ENCODE measurements at places on chromosomes 13 and 19.

- no peak for DNase-seq
Observed at GRCh38 chr19:32471811-32472210, 66.2 kb downstream of the DPY19L3 start.

GRCh38 chr13:30017880-30018279, 167.5 kb upstream of the UBL3 start:
- DNase-seq = no peak

DNA sequence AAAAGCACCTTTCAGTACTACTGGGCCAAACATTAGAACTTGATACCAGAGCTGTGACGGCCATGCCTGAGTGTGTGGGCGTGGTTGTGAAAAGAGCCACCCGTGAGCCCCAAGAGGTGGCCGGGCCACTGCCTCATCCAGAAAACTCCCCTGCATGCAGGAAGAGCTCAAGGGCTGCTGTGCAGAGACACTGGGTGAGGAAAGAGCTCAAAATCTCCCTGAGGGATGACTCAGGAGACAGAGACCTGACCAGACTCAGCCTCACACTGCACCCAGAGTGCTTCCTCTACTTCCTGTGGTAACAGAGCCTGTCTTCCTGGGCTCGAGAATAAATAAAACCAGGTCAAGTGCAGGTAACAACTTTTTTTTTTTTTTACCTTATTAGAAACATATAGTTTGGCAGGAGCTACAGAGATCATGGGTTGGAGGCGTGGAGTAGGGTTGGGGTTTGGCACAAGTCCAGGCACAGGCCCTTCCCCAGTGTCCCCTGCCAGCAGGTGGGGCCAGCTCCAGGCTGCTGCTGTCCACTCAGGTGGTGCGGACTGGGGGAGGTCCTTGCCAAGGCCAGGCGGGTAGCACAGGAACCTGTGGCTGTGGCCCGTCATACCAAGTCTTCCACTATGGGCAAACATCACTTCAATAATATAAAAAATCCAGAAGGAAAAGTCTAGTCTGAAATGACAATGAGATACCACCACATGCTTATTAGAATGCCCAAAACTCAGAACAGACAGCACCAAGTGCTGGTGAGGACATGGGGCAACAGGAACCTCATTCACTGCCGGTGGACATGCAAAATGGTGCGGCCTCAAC, 25.5 kb downstream of the ELL start:
- DNase-seq = no peak

DNA sequence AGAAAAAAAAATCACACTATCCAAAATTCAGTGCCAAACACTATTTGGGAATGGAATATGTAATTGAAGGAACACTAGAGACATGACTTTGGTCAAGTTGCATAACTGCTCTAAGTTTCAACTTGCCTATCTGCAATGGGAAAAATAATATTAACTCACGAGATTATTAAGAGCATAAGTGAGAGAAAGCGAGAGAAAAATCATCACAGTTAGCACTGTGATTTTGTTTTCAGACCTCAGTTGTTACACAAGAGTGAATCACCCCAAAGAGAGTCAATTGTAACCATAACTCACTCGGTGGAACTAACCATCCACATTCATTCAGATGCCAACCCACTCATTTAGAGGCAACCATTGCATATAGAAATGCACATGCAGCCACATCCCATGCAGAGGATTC, 147.1 kb downstream of the NHLRC3 start:
- no peak for DNase-seq

- DNase-seq = no peak
Observed at GRCh38 chr13:76868371-76868770, 17.8 kb downstream of the KCTD12 start.

DNA sequence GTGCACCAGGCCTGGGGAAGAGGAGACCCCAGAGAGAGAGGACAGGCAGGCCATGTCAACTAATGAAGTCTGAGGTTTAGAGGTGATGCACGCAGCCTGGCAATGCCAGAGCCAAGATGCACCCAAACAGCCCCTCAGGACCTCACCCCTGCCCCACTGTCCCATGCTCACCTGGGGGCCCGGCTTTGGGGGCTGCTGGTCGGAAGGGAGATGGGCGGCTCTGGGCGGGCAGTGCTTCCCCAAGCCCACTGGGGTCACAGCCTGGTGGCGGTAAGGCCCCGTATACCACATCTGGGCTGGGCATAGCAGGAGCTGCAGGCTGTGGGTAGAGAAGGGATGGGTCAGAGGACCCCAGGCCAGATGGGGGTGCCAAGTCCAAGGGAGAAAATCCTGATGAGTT, 8.6 kb upstream of the TMEM161A start:
- DNase-seq = no peak

DNA sequence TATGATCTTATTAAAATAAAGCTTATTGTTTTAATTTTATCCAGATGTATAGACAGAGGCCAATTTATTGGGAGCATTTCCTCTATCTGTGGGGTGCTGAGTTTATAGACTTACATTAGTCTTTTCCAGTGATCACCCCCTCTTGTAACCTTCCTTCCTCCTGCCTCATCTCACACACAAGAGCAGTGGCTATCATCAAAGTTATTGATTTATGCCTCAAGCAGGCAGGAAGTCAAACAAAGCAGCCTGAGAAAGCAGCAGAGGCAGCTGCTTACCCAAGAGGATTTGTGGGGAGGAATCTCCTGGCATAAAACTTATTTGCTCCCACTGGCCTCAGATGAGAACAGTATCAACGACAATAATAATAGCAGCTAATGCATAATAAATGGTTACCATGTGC, 26.3 kb upstream of the DCLK1 start:
- no peak for DNase-seq

- DNase-seq = no peak
Observed at GRCh38 chr13:52454459-52454819, 839 bp upstream of the CKAP2 start.

DNA sequence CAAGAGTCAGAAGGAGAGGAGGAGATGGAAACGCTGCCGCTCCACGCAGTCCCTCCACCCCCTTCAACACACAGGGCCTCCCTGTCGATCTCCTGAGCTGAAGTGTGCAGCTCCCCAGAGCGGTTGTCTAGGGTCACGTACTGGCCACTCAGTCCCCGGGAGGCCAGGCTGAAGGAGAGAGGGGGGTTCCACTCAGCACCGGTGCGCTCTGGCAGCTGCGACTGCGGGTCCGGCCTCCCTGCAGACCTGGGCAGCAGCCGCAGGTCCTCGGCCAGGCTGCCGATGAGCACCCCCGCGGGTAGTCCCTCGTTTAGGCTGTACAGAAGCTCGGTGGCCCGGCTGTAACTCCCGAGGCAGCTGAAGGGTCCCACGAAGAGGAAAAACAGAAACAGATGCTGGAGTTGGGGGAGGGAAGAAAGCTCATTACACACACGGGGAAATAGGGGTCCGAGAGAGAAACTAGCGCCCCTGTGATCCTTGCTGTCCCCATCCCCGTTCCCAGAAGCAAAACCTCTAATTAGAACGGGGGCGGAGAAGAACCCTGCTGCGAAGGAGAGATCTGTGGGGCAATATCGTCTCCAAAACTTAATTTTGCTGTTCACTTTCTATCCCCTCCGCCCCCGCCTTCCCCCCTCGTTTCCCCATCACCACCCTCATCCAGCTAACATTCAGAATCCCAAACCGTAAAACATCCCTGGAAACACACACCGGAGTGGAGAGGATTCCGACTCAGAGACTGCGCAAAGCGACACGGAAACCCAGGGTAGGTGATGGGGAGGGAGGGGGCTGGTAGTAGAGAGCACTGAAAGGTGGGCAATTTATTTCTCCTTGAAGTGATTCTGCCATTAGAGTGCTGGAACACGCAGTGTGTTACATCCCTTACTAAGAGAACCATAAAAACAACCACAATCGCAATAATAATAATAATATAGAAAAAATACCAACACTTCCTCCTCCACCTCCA, 1.8 kb downstream of the PCDH20 start:
- peak; percentile 59 for DNase-seq

DNA sequence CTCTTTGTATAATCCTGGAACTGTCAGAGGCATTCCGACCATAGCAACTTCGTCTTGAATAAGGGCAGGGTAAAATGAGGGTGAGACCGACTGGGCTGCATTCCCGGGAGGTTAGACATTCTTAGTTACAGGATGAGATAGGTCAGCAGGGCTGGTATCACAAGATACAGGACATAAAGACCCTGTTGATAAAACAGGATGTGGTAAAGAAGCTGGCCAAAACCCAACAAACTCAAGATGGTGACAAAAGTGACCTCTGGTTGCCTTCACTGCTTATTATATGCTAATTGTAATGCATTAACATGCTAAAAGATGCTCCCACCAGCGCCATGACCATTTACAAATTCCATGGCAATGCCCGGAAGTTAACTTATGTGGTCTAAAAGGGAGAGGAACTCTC, 27.7 kb upstream of the MBNL2 start:
- DNase-seq = no peak

GRCh38 chr13:99327126-99327525, 19.9 kb upstream of the GPR183 start:
- no peak for DNase-seq

DNA sequence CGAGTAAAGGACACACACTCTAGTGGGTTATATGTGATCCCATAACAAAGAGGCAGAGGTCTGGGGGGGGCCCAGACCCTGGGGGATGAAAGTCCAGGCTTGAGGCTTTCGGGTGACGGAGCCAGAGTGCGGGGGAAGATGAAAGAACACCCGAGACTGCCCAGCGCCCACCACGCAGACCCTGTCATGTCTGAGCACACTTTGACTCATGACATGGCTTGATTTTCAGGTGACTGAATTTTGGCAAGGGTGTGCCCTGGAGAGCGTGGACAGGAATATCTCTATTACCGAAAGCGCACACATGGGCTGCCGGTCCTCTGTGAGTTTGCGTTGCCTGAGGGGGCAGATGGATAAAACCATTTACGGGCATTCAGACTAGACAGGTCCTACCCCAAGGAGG, 192.0 kb upstream of the SOX1 start:
- no peak for DNase-seq

DNA sequence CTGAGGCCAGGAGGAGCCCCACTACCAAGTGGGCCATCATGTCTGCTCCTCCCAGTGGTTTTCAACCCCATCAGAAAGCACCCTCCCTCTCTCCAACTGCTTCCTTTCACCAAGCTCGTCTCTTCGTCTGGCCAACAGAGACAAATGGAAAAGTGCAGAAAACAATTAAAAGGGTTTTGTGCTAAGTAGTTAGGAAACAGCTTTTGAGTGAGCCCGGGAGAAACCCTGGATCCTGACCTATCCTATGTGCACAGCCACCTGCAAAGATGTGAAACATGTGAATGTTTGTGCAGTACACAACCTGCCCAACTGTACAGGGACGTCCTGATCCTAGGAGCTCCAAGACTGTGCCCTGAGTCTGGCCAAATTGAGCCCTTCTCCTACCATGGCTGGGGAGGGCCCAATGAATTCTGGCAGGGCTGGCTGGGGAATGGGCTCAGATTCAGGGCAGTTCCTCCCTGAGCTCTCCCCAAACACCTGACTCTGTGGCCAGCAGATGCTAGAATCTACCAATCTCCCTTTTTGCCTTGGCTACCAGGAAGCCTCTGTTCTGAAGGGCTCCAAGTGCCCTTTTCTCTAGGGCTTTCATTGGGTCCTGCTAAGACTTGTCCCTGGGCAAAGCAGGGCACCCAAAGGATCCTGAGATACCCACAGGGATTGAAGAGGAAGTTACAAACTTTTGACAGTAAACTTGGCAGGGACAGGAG, 7.9 kb downstream of the TLE5 start:
- DNase-seq = no peak

DNA sequence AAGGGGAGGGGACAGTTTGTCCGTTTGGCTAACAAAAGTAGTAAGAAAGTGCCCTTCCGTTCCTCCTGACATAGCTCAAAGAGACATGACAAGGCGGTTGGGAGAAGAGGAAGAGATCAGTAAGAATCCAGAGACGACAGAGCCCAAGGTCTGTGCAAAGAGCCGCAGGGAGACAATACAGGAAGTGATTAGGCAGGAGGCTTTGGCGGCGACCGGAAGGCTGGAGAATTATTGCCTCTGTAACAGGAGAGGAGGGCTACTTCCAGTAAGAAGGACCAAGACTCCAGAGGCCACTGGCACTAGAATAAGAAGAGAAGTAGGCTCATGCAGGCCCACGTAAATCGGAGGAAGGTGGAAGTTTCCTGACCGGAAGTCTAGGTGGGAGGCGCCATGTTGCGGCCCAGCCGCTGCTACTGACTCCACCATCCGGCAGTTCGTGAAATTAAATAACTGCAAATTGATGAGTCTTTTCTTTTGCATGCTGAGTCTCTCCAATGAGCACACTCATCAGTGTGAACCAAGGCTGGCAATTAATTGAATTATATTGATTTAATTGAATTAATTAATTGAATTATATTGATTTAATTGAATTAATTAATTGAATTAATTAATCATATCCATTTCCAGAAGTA, 9.9 kb downstream of the RFX2 start:
- DNase-seq = no peak

DNA sequence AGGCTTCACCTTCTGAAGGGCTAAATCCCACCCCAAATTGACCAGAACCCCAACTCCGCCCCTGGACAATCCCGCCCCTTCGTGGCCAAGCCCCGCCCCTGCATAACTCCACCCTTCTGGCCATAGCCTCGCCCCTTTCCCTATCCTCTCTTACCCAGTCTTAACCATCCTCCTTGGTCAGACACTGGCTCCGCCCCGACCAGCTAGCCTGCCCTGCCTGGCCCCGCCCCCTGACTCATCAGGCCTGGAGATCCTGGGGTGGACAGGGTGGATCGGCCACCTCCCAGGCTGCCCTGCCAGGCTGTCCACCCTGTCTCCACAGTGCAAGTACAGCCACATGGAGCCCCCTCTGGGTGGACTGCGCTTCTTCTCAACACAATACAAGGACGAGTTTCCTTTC, 8.0 kb upstream of the ZNF358 start:
- DNase-seq = peak; percentile 56

GRCh38 chr13:42485272-42485671, 88.7 kb upstream of the TNFSF11 start:
- DNase-seq = no peak

DNA sequence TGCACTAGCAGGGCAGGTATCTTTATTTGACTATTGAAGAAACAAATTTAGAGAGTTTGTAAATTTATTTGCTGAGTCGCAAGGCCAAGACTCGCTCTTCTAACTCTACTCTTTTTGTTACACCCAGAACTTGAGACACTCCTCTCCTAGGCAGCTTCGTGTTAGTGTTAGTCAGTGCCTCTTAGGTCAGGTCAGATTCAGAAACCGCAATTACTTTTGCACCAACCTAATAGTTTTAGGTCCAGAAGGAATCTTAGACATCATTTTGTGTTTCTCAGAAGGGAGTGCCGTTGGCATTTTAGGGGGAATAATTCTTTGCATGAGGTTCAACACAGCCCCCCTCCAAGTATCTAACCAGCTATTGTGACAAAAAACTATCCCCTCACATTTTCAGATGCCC, 8.8 kb downstream of the GPR180 start:
- no peak for DNase-seq

DNA sequence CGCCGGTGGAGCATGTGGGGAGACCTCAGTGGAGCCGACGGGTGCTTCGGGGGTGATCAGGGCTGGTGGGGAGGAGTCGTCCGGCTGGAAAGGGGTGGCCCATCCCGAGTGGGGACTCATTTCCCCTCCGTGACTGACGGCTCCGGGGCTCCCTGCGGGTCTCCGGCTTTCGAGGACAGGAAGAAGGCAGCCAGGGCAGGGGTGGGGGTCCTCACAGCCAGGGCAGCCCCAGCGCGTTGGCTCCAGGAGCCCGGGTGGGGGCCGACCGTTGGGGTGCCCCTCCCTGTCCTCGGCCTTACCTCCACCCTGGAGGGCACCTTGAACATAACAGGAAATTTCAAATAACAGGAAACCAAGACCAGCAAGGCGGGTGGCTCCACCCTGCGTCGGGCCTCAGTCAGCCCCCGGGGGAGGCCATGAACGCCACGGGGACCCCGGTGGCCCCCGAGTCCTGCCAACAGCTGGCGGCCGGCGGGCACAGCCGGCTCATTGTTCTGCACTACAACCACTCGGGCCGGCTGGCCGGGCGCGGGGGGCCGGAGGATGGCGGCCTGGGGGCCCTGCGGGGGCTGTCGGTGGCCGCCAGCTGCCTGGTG, at the start of gene S1PR4:
TSS of gene S1PR4 (plus strand) at position 393 of the 596 bp plus-strand sequence. CDS start at position 417, 24 bp downstream.
- no peak for DNase-seq

Measured in head of caudate nucleus (tissue), 42 donors.